CD14-positive monocyte (primary cell): ENCODE measurements at places on chromosomes 16 and 17. TPM values are rescaled to one million over a fixed set of nuclear protein-coding genes. Genes with fewer than 3 reads are reported as not detected.

The KCNG4 gene
- not detected for polyA plus RNA-seq

GRCh38 chr16:86566601-86566965 is at the start of gene FOXC2:
Gene FOXC2 (plus strand): TSS chr16:86566829. CDS start chr16:86567336, 507 bp downstream.
- H3K4me3 ChIP-seq, result no peak within 1 kb of the TSS
- DNase-seq, result no peak
- H3K27me3 ChIP-seq, result peaks cover 76% of the 10 kb centered on the region
- H3K27ac ChIP-seq, result no peak within 1 kb of the TSS
- no peaks in the 10 kb centered on the region for H3K36me3 ChIP-seq
- H3K4me1 ChIP-seq, result peaks cover 4% of the 10 kb centered on the region

DNA sequence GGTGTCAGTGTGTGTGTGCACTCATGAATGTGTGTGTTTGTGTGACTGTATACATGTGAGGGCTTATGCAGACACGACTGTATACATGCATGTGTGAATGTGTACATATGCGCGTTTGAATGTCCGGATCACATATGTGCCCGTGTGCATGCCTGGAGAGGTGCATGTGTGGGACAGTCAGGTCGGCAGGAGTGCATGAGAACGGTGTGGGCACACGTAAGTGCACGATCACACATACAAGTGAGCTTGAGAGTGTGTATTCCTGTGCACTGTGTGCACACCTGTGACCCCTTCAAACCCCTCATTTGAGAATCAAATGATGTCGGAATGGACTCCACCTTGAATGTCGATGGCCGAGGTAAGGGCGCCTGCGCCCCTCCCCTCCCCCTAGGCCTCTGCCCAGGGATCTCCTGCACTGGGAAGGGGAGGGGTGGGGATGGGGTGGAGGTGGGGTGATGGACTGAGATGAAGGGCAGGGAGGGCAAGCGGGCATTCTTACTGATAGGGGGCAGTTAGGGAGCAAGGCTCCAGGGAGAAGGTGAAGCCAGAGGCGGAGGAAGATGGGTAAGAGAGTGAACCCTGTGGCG is 601 bp upstream of the NGFR start:
- no peak for DNase-seq
- peaks cover 23% of the 10 kb centered on the region for H3K4me1 ChIP-seq
- no peaks in the 10 kb centered on the region for H3K36me3 ChIP-seq
- no peak overlapping the region for H3K27ac ChIP-seq

- no peaks in the 10 kb centered on the region for H3K36me3 ChIP-seq
- H3K4me1 ChIP-seq, result no peaks in the 10 kb centered on the region
- DNase-seq, result peak; percentile 16
- H3K27ac ChIP-seq, result no peak overlapping the region
Measured at GRCh38 chr16:68800257-68800875, 43.0 kb upstream of the TANGO6 start.

DNA sequence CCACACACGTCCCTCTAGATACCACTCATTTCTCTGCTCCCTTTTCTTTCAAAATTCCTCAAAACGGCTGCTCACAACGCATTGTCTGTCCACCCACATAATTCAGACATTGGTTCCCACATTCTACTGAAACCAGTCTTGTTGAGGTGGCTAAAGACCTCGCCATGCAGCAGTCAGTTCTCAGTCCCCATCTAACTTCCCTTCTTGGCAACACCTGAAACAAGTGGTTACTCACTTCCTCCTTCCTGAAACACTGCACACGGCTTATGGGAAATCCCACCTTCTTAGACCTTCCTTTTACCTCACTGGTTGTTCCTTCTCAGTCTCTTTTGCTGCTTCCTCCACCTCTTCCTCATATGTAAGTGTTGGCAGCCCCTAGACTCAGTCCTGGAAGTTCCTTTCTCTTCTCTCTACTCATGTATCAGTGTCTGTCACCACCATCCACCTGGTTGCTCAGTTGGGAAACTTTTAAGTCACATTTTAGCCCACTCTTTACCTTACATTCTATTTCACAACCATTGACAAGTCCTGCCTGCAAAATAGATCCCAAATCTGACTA is 277.1 kb downstream of the CEP112 start:
- no peaks in the 10 kb centered on the region for H3K36me3 ChIP-seq
- no peaks in the 10 kb centered on the region for H3K4me1 ChIP-seq
- H3K27me3 ChIP-seq, result no peaks in the 10 kb centered on the region
- no peak overlapping the region for H3K4me3 ChIP-seq
- no peak for DNase-seq
- no peak overlapping the region for H3K27ac ChIP-seq

DNA sequence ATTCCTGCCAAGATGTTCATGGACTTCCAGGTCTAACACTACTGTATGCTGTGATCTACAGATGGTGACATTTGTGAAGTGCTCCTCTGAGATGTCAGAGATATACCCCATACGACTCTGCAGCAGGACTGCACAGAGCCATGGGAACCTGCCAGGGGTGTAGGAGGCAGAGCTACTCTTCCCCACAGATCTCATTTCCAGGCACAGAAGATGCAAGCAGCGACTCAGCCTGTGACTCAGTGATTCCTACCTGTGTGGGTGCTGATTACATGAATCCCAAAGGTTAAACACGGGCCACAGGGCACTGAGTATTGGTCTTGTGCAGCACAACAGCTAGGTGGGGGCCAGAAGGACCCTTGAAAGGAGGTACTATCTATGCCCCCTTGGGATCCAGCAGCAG is 137.0 kb upstream of the SOX9 start:
- H3K4me1 ChIP-seq, result no peaks in the 10 kb centered on the region
- no peak overlapping the region for H3K27ac ChIP-seq
- H3K27me3 ChIP-seq, result no peaks in the 10 kb centered on the region

DNA sequence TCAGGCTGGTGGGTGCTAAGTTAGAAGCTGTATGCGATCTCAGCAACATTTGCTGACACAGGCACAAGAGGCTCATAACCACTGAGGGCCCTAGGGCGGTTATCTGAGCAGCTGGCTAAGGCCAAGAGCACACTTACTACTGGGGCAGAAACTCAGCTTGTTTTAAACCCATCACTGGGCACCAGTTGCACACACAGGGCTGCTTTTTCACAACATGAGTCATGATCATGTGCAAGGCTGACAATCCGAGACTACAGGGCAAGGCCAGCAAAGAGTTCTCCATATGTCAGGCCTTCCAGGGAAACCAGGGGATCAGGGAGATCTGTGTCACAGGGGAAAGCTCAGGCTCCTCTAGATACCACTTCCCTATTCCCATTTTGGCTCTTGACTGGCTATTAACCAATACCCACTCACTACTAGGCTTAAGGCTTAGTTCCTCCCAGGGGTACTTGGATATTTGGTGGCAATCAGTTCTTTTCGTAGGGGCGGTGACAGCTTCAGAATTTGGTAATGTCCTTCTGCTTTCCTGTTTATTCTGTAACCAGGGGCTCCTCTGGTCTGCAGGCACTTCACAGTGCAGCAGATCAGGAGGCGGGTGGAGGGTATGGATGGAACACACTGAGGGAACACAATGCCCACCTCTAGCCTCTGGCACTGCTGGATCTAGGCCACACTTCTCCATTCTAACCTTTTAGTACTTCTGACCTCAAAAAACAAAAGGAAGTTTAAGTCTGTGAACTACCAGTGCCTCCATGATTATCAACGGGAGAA is 44.9 kb upstream of the ERN1 start:
- peaks cover 7% of the 10 kb centered on the region for H3K36me3 ChIP-seq
- peaks cover 66% of the 10 kb centered on the region for H3K4me1 ChIP-seq
- DNase-seq, result peak; percentile 99
- peak overlapping the region; percentile 82 for H3K27ac ChIP-seq

- no peaks in the 10 kb centered on the region for H3K27me3 ChIP-seq
- H3K36me3 ChIP-seq, result no peaks in the 10 kb centered on the region
- H3K27ac ChIP-seq, result no peak overlapping the region
- H3K4me3 ChIP-seq, result peak overlapping the region; percentile 49
- DNase-seq, result peak; percentile 22
- H3K4me1 ChIP-seq, result peaks cover 22% of the 10 kb centered on the region
Measured at GRCh38 chr17:21098934-21099689, 27.7 kb upstream of the DHRS7B start.
